ENCODE measurements at places on chromosomes 1 and 21. TPM values are rescaled to one million over a fixed set of nuclear protein-coding genes. Genes with fewer than 3 reads are reported as not detected.

The A3GALT2 gene
- total RNA-seq, result not detected

The DENND2C gene
- 1.8 TPM for total RNA-seq

The MEX3A gene
- total RNA-seq, result 0.47 TPM

DNA sequence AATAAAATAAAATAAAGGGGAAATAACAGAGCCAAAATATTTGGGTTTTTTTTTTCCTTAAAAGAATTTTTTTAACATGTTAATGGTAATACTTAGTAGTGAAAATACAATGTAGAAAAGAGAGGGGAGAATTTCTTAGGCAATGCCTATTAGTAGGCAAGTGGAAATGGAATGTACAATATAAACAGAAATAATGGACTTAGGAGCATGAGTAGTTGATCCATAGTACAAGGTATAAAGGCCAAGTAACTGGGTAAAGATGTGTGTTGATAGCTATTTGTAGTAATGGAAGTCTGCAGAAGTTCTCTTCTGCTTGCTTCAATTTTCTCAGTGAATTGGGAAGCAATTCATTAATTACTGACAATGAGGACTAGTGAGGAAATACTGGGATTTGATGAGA, 34.4 kb downstream of the TESK2 start:
- DNase-seq, result no peak

DNA sequence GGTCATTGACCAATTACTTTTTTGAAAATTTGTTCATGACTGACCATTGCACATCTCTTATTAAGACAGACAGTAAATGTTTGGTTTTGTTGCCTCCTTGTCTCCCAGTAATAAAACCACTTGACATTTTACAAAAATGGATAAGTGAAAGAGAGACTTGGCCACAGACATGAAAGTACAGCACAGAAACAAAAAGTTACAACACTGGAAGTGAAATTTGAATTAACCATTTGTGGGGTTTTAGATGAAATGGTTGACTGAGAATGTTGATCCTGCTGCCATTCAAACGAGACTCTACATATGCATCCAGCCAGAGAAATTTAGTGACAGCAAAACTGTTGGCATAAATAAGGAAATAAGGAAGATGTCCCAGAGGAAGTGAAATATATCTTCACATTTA, 79.3 kb upstream of the B3GALT2 start:
- no peak for DNase-seq

GRCh38 chr1:245168086-245168485, 13.3 kb downstream of the KIF26B start:
- DNase-seq, result peak; percentile 58

GRCh38 chr1:5381491-5381890, 610.7 kb downstream of the NPHP4 start:
- DNase-seq, result no peak

DNA sequence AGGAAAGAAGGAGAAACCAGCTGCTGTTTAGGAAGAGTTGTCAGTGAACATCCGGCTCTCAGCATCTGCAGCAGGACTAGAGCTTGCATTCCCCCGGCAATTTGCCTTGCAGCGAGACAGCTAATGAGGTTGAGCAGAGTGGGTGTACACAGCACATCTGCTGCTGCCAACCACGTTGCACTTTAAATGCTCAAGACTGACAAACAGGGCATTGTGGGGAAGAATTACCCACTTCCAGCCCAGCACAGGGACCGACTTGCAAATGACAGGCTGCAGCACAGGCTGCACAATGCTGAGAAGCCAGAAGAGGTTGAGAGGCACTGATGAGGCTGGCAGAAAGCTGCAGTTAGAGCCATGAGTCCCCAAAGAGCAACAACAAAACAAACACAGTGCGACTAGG, 47.5 kb upstream of the PLA2G2C start:
- no peak for DNase-seq

DNA sequence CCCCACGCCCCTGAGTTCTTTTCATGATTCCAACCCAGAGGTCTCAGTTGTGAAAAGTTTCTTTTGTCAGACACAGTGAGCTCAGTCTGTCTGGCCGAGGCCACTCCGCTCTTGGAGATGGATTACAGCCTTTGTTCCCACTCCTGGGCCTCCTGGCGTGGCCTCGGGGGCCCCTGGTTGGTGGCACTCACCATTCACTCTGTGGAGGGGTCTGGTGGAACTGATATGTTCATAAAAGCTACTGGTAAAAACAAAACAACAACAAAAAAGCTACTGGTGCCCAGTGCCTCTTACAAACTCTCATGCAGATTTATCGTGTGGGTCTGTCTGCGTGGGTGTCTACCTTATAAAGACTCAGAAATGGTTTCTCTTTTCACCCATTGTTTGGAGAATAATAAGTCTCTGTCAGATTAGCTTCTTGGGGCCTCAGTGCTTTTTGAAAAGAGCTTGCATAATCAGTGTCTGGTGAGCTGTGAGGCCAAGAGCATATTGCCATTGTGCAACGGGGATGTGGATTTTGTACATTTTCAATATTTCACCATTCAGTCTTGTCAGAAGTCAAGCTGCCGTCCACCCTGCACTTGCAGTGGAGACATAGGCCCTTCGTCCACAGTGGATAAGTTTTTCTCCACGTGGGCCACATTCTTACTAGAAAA, 86.7 kb downstream of the GALNT2 start:
- DNase-seq, result peak; percentile 81

Measured in right atrium auricular region (tissue), 2 donors.